ENCODE measurements at places on chromosomes 3 and 15.

- H3K36me3 ChIP-seq: no peaks in the 10 kb centered on the region
- peaks cover 13% of the 10 kb centered on the region for H3K4me1 ChIP-seq
- peak; percentile 28 for DNase-seq
Measured at GRCh38 chr15:92797168-92798052, 102.7 kb upstream of the CHD2 start.

DNA sequence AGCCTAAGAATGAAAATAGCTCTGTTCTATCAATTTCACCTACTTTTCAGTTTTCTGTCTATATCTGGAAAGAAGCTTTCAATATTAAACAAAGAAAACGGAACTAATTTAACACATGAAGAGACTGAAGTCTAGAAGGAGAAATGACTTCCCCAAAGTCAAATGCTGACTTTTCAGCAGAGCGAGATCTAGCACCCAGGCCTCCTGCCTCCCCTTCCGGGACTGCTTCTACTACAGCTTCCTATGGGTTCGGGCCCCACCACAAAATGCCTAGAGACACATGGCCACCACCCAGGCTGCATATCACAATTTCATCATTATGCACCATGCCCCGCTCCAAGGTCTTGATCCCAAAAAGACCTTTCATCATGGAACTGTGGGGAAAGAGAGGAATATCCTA is 104.5 kb downstream of the SST start:
- H3K27me3 ChIP-seq: peaks cover under 1% of the 10 kb centered on the region
- no peaks in the 10 kb centered on the region for H3K36me3 ChIP-seq
- H3K4me3 ChIP-seq: no peak overlapping the region
- no peaks in the 10 kb centered on the region for H3K4me1 ChIP-seq
- no peak for DNase-seq

GRCh38 chr3:148269816-148270215 is 427.9 kb upstream of the AGTR1 start:
- H3K36me3 ChIP-seq: no peaks in the 10 kb centered on the region
- DNase-seq: no peak
- no peak overlapping the region for H3K4me3 ChIP-seq
- no peaks in the 10 kb centered on the region for H3K4me1 ChIP-seq
- no peak overlapping the region for H3K27ac ChIP-seq

- peaks cover 22% of the 10 kb centered on the region for H3K4me1 ChIP-seq
- no peaks in the 10 kb centered on the region for H3K27me3 ChIP-seq
- H3K36me3 ChIP-seq: no peaks in the 10 kb centered on the region
- no peak overlapping the region for H3K27ac ChIP-seq
Measured at GRCh38 chr15:80485370-80486164, 81.4 kb downstream of the ARNT2 start.

- peak overlapping the region; percentile 36 for H3K27ac ChIP-seq
- no peak overlapping the region for H3K4me3 ChIP-seq
- peaks cover 51% of the 10 kb centered on the region for H3K4me1 ChIP-seq
- peak; percentile 53 for DNase-seq
- H3K36me3 ChIP-seq: peaks cover 33% of the 10 kb centered on the region
- H3K27me3 ChIP-seq: no peaks in the 10 kb centered on the region
Measured at GRCh38 chr15:74788683-74789151, 6.8 kb downstream of the CSK start.

- H3K27ac ChIP-seq: no peak overlapping the region
- no peaks in the 10 kb centered on the region for H3K36me3 ChIP-seq
- no peaks in the 10 kb centered on the region for H3K27me3 ChIP-seq
- DNase-seq: no peak
- no peaks in the 10 kb centered on the region for H3K4me1 ChIP-seq
Measured at GRCh38 chr3:189238071-189238470, 66.3 kb downstream of the TPRG1 start.

- no peaks in the 10 kb centered on the region for H3K27me3 ChIP-seq
- H3K4me1 ChIP-seq: peaks cover 25% of the 10 kb centered on the region
- peak overlapping the region; percentile 98 for H3K4me3 ChIP-seq
- peaks cover 3% of the 10 kb centered on the region for H3K36me3 ChIP-seq
Measured at GRCh38 chr3:41200669-41201021, 1.3 kb downstream of the CTNNB1 start.
